ENCODE measurements at places on chromosomes 1 and 21.
A peak's percentile ranks its signal among the peaks of the same experiment; 100 is the strongest.

DNA sequence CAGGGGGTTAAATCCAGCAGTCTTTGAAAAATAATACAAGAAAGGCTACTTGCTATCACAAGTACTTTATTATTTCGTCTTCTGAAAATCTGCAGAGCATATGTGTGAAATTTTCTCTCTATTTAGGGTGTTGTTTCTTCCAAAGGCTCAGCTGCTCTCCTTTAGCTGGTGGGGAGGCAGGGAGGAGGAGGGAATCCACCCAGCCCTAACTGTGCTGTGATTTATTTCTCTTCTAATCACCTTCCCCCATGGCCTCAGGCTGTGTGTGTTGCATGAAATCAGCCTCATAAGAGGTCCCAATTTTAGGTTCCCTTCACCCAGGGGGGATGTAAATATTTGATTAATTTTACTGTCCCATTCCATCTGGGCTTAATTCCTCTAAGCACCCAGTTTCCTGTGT lies 77.6 kb upstream of the PGBD5 start:
- no peak for DNase-seq

DNA sequence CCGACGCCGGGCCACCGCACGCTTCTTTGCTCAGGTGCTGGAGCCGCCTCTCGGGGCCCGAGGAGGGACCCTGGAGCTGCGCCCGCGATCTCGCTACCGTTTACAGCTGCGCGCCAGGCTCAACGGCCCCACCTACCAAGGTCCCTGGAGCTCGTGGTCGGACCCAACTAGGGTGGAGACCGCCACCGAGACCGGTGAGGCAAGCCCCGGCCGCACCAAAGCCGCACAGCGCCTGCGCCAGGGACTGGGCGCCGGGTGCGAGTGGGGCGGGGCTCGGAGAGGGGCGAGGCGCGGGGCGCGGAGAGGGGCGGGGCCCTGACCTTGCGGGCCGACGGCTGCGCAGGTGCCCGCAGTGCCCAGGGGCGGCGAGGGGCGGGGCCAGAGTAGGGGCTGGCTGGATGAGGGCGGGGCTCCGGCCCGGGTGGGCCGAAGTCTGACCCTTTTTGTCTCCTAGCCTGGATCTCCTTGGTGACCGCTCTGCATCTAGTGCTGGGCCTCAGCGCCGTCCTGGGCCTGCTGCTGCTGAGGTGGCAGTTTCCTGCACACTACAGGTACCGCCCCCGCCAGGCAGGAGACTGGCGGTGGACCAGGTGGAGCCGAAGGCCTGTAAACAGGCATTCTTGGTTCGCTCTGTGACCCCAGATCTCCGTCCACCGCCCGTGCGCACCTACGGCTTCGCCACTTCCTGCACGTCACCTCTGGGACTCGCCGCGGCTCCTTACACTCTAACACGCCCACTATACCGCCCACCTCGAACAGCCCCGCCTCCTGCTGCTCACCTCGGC lies 9.8 kb upstream of the CDC20 start:
- DNase-seq, result peak; percentile 92

GRCh38 chr1:230867101-230867902 lies 1.0 kb downstream of the C1orf198 start:
- DNase-seq, result no peak

- DNase-seq, result no peak
Measured at GRCh38 chr1:244256086-244256676, 195.5 kb downstream of the ADSS2 start.

DNA sequence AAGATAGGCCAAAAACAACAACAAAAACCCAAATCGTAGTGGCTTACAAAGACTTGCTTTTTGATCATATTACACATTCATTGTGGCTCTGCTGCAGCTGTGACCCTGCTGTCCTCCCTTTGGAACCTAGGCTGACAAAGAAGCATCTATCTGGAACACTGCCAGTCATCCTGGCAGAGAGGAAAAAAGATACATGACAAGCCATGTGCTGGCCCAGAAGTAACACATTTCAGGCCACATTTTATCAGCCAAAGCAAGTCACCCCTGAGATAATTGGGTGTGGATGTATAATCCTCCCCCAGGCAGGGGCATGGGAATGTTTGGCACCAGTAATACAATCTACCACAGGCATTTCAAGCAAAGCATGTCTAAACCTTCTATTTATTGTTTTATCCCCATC lies 37.2 kb upstream of the AGO1 start:
- no peak for DNase-seq

- no peak for DNase-seq
Measured at GRCh38 chr1:213376862-213377372, 325.9 kb downstream of the RPS6KC1 start.

- no peak for DNase-seq
Measured at GRCh38 chr1:170840371-170840770, 95.0 kb upstream of the MROH9 start.

DNA sequence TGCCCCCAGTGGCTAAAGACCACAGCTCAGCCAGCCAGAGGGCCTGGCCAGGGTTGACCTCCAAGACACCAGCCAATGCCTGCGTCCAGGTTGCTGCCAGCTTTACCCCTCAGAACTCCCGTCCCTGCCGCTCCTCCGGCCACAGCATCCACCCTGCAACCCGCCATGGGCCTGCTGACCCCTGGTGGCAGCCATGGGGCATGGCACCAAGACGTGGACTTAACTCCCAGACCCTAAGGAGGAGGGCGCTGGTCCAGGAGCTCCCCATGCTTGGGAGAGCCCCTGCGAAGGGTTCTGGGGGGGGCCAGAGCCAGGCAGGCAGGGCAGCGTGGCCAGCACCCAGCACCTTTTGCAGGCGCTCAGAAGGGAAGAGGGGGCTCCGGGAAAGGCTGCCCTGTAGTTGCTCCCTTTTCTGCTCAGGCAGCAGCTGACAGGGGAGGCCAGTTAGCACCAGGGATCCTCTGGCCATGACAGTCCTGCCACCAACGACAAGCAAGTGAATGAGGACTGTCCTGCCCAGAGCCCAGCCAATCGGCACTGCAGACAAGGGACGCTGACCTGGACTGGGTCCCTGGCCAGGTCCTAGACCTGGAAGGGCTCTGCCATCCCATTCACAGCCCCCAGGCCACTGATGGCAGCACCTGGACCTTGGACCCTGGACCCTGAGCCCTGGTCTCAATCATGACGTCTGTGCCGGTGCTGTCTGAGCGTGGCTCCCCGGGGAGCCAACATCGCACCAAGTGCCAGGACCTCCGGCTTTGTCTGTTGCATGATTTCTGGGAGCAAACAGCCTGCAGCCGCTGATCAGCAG lies 246.2 kb downstream of the NPHP4 start:
- peak; percentile 47 for DNase-seq

- DNase-seq, result no peak
Measured at GRCh38 chr1:75237316-75237715, 103.1 kb downstream of the LHX8 start.

DNA sequence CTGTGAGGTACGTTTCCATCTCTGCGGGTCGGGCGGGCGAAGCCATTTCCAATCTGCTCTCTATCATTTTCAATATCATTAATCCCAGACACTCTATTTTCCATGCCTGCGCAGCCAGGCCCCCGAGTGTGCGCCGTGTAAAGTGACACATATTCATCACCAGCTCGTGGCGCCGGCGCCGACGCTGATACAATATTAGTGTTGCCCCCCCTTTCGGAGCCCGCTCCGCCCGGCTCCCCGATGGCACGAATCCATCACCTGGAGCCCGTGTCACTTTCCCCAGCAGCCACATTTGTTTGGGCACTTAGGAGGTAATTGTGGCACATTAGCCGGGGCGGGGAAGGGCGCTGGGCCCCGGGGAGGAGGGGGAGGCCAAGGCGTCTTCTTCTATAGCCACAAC lies 33.7 kb upstream of the DMBX1 start:
- no peak for DNase-seq

DNA sequence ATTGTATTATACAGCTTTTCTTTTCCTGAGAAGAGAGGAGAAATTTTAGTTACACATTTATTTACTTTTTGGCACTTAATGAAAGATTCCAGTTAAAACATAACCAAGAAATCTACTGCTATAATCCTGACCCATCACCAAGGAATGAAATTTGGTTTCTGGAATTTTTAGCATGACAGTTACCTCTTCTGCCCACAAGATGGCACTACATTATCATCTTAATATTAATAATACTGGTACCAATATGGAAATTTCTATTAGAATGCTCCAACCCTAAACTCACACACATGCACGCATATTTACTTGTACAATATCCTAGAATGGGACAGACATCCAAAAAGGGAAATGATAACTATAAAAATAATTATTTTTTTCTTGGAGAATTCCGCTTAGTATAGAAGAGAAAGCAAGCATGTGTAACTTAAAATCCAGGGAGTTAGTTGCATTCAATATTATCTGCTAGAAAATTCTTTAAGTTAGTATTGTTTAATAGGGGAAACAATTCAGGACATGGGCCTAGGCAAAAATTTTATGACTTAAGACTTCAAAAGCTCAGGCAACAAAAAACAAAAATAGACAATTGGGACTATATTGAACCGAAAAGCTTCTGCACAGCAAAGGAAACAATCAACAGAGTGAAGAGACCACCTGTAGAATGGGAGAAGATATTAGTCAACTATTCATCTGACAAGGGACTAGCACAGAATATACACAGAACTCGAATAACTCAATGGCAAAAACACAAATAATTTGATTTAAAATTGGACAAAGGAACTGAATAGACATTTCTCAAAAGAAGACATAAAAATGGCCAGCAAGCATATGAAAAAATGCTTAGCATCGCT lies 37.4 kb downstream of the MAP3K21 start:
- no peak for DNase-seq

DNA sequence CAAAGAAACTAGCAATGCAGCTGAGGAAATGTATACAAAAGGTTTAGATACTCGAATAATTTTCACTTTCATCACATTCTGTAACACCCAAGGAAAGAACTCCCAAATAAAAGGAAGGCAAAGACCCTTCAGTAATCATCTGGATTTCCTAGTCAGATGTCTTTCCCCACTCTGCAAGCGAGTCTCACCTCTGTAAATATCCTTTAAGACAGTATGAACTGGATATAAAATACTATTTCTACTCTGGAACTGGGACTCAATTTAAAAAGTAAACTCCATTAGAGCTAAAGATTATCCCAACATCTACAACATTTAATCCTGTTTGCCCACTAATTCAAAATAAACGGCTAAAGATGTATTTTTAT lies 27.0 kb downstream of the C2CD2 start:
- no peak for DNase-seq

DNA sequence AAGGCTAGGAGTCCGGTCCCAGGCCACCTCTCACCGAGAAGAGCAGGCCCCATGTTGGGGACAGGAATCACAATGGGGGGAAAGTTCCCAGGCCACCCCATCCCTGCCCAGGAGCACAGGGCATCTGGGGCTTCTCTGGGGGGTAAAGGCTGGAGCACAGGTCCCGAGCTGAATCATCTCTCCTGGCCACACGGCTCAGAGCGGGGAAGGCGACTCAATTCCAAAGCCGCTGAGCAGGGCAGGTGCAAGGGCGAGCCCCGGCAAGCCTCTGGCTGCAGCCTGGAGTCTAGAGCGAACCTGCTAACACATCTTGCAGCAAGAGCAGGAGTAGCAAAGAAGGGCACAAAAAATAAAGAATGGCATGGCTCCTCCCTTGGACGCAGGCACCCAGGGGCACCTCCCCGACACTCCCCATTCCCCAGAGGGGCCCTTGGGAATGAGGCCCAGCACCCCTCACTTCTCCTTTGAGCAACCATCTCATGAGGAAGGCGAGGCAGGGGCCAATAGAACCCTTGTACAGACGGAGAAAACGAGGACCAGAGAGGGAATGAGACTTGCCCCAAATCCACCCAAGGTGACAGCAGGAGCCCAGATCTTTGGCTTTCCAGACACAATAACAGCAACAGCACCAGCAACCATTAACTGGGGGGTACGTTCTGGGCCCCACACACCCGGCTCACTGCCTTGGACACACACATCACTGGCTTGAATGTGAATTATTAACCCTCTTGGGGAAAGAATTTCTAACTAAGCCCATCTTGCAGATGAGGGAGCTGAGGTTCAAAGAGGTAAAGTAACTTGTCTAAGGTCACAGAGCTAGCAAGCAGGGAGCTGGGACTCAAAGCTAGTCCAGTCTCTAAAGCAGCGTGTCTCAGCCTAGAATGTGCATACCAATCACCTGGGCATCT lies 20.7 kb upstream of the ALDH4A1 start:
- no peak for DNase-seq

DNA sequence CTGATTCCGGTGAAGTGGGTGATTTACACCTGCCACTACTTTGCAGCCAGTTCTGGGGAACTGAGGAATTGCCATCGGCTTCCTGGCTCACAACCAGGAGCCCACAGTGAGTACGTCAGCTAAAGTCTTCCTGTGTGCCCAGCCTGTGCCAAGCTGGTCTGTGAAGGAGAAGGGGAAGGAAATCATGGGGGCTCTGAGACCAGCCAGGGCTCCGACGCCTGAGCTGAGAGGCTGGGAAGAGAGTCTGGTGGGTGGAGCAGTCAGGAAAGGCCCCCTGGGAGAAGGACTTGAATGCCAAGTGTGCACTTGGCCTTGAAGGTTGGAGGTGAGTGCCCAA lies 1.2 kb downstream of the LURAP1 start:
- no peak for DNase-seq

- no peak for DNase-seq
Measured at GRCh38 chr1:167881786-167882185, 32.1 kb downstream of the ADCY10 start.

- DNase-seq, result no peak
Measured at GRCh38 chr1:230786385-230786753, 39.2 kb downstream of the CAPN9 start.

DNA sequence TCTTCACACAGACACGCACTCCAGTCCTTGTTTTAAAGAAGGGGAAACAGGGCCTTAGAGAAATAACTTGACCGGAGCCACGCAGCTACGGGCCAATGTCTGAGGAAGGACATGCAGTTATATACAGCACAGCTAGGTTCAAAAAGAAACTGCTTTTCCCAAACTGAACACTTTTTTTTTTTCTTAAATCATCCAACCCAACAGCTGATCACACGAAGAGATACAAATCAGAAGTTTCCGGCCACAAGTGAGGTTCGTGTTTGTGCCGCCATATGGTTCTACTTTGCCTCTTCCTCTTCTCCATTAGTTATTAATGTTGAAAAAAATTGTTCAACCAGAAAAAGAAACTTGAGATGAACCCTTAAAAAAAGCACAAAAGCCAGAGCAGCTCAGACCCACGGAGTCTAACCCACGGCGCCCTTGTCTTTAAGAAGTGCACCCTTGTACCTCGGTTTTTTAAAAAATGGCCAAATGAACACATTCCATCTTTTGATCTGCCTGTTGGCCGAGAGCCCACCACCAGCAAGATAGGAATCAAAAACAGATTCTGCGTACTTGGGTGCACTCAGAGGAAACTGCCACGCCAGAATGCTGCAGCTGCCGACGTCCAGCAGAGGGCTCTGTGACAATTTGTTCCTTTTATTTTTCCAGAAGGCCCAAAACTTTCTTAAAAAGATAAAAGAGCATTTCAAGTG lies 78.9 kb downstream of the SLC66A1 start:
- DNase-seq, result peak; percentile 63

- no peak for DNase-seq
Measured at GRCh38 chr1:37997256-37998088, 7.7 kb upstream of the SF3A3 start.

- no peak for DNase-seq
Measured at GRCh38 chr1:235448616-235449015, 55.6 kb downstream of the B3GALNT2 start.

GRCh38 chr1:22607154-22607553 lies 29.3 kb upstream of the C1QA start:
- no peak for DNase-seq

GRCh38 chr1:179588425-179589024 lies 3.1 kb upstream of the TDRD5 start:
- no peak for DNase-seq
